ENCODE measurements at places on chromosomes 6 and 20.
A peak's percentile ranks its signal among the peaks of the same experiment; 100 is the strongest.

DNA sequence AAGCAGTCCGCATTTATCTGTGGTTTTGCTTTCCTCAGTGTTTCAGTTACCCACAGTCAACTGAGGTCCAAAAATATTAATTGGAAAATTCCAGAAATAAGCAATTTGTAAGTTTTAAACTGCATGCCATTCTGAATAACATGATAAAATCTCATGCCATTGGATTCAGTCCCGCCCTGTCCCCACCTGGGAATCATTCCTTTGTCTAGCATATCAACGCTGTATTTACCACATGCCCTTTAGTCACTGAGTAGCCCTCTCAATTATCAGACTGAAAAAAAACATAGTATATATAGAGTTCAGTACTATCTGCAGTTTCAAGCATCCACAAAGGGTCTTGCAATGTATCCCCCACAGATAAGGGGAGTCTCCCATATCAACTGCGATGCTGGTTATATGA, 17.1 kb downstream of the RANBP9 start:
- no peak for DNase-seq

DNA sequence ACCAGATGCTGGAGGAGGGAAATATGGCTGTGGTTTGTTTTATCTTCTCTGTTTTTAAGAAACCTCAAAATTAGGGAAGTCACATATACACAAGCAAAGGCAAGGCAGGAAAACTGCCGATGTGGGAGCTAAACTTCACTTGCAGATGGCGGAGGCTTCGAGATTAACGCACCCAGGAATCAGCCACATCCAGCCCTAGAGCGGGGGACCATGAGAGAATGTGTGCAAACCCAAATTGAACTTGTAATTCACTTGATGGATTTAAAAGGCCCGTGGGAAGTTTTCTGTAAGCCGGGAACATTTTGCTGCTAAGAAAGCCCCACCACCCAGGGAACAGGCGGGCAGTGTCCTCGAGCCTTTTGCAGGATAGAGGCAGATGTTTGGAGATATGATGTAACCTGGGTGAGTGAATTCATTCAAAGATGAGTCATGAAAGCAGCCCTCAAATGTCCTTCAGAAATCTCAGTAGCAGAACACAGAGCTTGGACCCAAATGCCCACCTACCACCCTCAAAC, 39.9 kb downstream of the PREX1 start:
- DNase-seq = peak; percentile 30

DNA sequence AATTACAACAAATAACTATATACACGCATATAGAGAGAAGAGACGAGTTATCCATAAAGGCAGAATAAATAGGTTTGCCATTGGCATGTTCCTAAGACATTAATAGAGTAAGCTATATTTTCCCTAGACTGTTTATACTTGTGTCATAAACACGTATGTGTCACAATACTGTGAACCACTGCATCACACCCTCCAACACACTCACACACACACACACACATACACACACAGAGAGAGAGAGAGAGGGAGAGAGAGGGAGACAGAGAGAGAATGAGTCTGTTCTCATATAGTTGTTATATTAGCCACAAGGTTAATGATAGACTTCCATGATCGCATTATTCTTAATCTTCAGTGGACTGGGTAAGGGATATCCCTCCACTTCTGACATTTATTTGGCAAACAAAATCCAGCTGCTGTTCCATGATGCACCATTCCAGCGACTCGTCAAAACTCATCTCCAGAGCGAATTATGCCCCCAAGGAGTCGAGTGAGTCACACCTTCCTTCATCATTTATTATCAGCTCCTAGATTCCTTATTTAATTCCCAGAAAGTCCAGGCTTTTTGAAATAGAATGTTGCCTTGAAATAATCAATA, 82.8 kb upstream of the HIVEP1 start:
- DNase-seq = no peak

DNA sequence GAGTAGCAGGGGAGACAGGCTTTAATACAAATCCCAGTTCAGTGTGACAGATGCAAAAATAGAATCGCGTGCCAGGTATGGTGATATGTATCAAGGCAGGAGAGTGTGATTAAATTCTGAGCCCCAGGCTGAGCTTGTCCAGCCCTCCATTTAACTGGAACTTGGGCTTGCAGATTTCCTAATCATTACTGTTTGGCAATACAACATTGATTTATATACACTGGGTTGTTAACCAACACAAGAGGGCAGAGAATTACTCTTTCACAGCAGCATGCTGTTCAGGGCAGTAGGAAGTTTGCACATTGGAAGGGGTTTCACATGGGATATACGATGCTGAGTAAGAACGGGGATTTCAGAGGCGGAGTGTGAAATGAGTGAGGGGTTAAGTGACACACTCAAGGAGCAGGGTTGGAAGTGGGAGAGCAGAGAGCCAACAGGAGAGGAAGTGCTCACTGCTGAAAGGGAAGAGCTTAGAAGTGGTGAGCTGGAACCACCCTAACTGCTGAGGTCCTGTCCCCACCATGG, 70.8 kb upstream of the ATXN1 start:
- no peak for DNase-seq

- DNase-seq = no peak
Observed at GRCh38 chr6:113777601-113778000, 79.5 kb upstream of the MARCKS start.

GRCh38 chr6:166056637-166057036, 111.0 kb downstream of the TBXT start:
- DNase-seq = no peak

DNA sequence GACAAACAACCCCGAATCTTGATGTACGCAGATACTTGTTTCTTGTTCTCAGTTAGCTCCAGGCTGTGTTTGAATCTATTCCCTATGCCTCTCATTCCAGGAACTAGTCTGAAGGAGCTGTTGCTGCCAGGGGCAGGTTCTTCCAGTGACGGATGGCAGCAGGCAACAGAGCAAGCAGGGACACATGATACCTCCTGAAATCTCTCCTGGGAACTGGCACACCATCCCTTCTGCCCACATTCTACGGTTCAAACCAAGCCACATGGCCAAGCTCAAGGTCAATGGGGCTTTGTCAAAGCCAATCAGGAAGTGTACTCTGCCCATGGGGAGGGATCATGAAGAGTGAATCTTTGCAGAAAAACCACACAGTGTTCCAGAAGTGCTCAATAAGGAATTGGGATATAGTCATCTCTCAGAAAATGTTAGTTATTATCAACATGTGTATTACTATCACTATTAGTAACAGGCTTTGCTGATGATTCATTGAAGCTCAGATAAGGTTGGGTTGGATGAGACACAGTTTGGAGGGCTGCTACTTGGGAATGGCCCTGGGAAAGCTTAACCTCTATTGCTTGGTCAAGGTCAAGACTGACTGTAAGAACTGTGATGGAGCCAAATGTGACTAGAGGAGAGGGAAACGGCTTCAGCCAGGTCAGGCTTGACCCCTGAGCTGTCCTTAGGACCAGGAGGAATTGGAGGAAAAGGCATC, 454.9 kb downstream of the PTPRT start:
- DNase-seq = no peak

GRCh38 chr20:34948030-34948429, 7.6 kb downstream of the GSS start:
- DNase-seq = no peak

DNA sequence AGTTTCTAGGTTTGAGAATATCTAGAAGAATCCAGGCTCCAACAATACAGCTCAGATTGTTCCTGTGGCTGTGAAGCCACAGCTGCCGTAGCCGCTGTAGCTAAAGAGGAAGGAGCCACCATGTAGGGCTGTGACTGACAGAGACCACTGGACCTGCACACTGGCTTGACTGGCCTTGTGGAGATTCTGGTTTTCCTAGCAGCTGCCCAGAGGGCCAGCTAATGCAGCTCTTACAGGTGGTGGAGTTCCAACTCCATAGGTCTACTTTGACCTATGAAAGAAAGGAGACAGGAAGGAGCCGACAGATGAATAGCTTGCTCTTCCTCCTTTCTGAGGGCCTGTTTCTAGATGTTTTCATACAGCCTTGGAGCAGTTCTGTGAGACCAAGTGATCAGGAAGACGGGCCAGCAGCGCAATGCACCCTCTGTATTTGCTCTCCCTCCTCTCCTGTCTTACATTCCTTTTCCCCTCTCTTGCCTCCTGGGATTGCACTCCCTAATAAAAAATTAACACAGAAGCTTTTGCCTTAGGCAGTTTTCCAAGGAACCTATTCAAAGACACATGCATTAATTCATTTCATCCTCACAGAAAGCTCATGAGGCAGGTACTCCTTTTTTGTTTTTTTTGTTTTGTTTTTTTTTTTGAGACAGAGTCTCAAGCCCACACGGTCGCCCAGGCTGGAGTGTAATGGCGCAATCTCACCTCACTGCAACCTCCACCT, 51.8 kb upstream of the MYB start:
- DNase-seq = no peak

DNA sequence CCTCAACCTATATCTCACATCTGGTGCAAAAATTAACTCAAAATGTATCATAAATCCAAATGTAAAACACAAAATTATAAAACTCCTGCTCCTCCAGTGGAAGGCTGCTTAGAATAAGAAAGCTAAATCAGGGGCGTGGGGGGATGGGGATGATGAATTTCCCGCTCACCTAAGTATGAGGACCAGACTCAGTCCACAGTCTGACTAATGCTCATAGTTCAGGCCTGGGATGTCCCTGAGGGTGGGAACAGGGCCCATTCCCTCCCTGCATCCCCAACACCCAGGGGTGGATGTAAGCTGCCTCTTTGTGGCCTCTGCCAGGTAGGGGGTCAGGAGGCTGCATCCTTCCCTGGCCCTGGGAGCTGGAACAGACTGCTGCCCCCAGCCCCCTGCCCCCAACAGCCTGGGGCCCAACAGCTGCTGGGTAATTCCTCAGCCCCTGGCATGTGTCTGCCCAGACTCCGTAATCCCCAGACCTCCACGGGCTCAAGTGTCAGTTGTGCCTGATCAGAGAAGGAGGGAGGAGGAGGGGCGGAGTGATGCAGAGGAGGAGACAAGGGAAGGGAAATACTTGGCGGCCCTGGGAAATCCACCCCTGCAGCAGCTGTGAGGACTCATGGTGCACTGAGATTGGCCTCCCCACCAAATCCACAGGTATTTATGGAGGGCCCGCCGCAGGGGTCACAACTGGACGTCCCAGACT, 224.5 kb downstream of the PREX1 start:
- peak; percentile 96 for DNase-seq

GRCh38 chr20:19478320-19478895, 266.0 kb downstream of the SLC24A3 start:
- DNase-seq = no peak

GRCh38 chr6:55729665-55730064, 145.7 kb downstream of the BMP5 start:
- DNase-seq = no peak

- no peak for DNase-seq
Observed at GRCh38 chr6:149093643-149094042, 223.9 kb upstream of the TAB2 start.

- no peak for DNase-seq
Observed at GRCh38 chr6:135983718-135984343, 132.3 kb downstream of the PDE7B start.

DNA sequence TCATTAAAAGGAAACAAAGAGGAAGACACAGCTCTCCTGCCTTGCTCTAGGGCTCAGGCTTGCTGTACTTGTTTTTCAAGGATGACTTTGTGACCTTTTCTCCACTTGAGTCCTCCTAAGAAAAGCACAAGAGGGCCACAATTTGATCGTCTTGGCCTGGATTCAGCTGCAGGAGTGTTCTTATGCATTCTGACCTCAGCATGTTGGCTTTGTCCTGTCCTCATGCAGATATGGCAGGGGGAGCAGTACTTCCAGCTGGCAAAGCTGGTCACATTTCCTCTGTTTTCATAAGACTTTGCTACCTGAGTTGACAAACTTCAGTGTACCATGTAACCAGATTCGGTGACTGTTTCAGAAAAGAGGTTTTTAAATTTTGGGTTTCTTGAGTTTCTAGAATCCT, 30.8 kb downstream of the KDM1B start:
- DNase-seq = no peak

GRCh38 chr6:44386364-44386928, 1.1 kb upstream of the CDC5L start:
- DNase-seq = no peak

DNA sequence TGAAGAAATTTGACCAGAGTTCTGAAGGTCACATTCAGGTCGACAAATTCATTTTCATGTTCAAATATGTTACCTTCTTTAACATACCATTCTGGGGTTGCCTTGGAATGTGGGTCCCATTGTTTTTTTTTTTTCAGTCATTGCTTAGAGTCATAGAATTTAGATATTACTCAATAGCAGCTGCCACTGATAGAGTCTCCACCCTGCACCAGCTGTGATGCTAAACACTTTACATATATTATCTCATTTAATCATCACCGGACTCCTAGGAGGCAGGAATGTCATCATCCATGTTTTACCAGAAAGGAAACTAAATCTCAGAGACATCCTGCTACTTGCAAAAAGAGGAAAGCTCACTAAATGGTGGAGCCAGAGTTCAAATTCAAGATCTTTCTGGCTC, 204.7 kb downstream of the ESR1 start:
- DNase-seq = no peak

- DNase-seq = no peak
Observed at GRCh38 chr6:134634966-134635365, 314.9 kb downstream of the ALDH8A1 start.

DNA sequence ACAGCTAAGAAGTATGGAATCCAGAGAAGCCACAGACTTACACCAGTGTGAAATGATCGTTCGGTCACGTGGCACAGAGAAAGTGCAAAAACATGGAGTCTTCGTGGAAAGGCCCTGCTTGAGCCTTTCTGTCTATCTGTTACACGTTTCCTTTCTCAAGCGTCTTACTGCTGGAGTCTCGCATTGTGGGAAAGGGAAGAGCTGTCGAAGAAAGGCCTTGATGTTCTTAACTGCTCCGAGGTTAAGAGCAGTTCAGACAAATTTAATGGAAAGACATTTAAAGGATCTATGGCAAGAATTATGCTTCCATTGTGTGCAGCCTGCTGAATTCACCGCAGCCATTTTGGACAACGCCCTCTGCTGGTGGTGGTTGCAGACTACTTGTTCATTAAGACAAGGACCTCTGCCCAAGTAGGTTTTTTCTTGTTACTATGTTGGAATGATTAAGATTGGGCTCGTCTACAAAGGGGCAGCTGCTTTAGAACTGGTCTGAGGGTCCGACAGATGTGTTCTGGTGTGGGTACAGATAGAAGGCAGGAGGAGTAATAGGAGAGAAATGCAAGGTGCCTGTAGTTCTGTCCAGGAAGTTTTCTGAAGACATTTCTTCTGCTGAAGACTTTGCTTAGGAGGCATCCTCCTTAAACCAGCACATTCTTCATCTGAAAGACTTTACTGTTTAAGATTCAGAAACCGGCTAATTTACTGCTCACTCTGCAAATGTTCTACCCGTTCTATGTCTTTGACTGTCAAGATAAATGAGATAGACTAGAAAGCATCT, 24.7 kb upstream of the CCN6 start:
- peak; percentile 80 for DNase-seq

- no peak for DNase-seq
Observed at GRCh38 chr6:143112084-143112768, 51.5 kb downstream of the AIG1 start.

DNA sequence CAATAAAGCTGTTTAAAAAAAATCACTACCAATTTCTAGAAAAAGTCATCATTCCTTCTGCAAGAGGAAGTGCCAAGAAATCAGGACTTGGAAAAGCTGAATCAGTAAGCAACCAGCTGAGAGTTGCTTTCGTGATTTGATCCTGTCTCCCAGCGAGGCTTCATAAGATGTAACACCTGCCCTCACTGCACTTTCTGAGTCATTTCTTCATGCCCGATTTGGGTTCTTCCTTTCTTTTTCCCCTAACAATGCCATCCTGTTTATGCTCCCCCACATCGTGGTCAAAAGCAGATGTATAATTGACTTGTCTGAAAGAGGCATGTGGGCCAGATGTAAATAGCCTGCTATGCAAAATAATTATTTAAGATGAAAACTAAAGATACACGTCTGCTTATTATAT, 52.1 kb downstream of the RIPOR2 start:
- no peak for DNase-seq
